ENCODE measurements at places on chromosomes 3 and 15.

DNA sequence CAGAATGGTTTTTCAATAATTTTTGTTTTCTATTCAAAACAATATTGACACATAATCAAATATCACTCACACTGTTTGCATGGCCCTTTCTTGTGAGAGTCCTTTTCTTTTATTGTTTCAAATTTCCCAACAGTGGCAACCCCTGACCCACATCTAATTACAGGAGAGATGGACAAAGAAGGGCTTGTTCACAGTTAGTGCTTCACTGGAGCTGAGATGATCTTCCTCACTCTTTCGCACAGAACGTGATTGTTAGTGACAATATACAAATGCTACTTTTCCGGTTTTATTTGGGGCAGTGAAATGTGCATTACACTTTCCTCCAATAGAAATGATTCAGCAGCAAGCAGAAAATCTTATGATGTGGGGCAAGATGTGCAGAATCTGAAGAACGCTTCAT is 38.6 kb upstream of the TTC14 start:
- DNase-seq, result no peak

- DNase-seq, result peak; percentile 80
These were observed 20.6 kb upstream of the KCTD6 start for GRCh38 chr3:58471025-58471887.

GRCh38 chr15:99433026-99433756 is 132.6 kb upstream of the MEF2A start:
- DNase-seq, result no peak

DNA sequence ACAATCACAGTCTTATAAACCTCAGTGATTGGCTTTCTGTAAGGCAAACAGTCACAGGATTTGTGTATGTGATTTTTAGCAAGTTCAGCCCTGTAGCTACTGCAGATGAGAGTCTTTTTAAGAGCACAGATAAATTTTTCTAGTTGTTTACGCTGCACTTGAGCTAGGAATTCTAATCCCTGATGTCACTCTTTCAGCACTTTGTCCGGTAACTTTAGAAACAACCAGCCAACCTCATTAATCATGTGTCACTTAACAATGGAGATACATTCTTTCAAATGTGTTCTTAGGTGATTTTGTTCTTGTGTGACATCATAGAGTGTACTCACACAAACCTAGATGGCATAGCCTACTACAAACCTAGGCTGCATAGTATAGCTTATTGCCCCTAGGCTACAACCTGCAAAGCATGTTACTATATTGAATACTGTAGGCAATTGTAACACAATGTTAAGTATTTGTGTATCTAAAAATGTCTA is 36.8 kb upstream of the GOLGA6L2 start:
- no peak for DNase-seq

DNA sequence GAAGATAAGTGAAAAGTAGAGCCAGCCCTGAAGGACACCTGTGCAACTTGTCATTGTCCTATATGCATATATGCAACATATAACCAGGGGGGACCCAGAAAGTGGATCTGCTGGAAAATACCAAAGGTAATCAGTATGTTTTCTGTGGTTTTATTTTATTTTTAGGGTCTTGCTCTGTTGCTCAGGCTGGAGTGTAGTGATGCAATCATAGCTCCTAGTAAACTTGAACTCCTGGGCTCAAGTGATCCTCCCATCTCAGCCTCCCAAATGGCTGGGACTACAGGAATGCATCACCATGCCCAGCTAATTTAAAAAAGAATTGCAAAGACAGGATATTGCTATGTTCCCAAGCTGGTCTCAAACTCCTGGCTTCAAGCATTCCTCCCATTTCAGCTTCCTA is 18.0 kb upstream of the ALDH1A2 start:
- no peak for DNase-seq

GRCh38 chr3:175224051-175224450 is 364.9 kb downstream of the NAALADL2 start:
- no peak for DNase-seq

GRCh38 chr3:13019243-13020095 is 53.8 kb downstream of the IQSEC1 start:
- DNase-seq, result no peak

GRCh38 chr15:95895508-95895907 is 435.0 kb upstream of the NR2F2 start:
- DNase-seq, result no peak

GRCh38 chr15:41020311-41020710 is 67.0 kb downstream of the CHAC1 start:
- DNase-seq, result no peak

GRCh38 chr15:23083115-23083514 is 43.7 kb upstream of the TUBGCP5 start:
- no peak for DNase-seq

GRCh38 chr3:156341831-156342416 is 213.0 kb downstream of the SSR3 start:
- DNase-seq, result no peak

DNA sequence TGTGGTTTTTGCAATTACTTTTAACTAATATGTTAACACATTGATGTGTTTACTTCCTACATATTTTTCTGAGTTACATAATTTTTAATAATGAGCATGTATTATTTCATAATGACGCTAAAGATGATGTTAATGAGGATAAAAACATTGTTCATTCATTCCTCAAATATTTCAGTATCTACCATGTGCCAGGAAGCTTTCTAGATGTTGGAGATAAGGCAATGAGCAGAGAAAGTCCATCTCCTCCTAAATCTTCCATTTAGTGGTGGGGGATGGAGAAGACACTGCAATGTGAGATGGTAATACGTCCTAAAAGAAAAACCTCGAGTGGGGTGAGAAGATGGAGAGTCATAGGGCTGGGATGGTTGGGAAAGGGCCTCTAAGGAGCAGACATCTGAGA is 132.7 kb downstream of the MYLK start:
- DNase-seq, result no peak

GRCh38 chr3:181050738-181051137 is 61.2 kb upstream of the DNAJC19 start:
- DNase-seq, result no peak

DNA sequence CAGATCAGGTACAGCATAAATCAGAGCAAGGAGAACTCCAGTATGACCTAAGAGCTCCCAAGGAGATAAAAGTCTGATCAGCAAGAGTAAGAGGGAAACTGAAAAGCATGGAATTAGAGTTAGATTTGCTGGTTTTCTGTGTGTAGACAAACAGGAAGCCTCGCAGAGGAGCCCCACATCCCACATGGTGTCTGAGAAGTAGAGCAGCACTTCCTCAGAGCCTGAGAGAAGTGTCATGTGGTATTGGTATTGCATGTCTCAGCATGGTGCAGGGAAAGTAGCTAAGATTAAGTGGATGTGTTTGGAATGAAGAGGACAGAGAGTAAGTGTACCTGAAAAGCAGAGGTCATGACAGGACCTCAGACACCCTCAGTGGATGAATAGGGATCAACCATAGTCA is 175.4 kb upstream of the GBE1 start:
- DNase-seq, result no peak
